ENCODE measurements at places on chromosomes 6 and 20. TPM values are rescaled to one million over a fixed set of nuclear protein-coding genes. Genes with fewer than 3 reads are reported as not detected.

DNA sequence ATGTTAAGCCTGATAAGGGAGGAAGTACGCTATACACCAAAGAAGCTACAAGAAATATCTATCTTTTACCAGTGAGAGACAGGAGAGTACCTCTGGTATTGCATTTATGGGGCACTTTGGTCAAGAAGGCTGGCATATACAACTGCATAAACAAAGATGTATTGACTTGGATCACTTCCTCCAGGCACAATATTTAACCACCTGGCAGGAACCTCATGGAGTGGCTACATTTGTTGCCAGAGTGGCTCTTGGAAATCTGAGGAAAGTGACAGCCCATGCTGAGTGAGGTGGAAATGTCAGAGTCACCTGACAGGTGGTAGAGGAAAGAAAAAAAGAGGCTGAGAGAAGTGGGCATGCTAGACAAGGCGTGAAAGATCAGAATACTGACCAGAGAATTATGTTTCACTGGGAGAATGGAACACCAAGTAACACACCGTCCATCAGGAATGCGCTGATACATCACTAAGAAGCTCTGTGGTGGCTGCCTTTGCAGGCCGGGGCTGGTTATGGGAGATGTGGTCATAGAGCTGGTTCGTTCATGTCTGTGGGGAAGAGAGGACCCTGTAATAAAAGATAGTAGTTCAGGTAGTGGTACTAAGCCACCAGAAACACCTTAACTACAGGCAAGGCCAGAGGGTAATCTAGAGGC, 61.4 kb upstream of the UFL1 start:
- H3K27ac ChIP-seq = no peak overlapping the region
- H3K4me1 ChIP-seq = no peaks in the 10 kb centered on the region
- DNase-seq = no peak
- no peaks in the 10 kb centered on the region for H3K36me3 ChIP-seq
- H3K27me3 ChIP-seq = peaks cover 2% of the 10 kb centered on the region

DNA sequence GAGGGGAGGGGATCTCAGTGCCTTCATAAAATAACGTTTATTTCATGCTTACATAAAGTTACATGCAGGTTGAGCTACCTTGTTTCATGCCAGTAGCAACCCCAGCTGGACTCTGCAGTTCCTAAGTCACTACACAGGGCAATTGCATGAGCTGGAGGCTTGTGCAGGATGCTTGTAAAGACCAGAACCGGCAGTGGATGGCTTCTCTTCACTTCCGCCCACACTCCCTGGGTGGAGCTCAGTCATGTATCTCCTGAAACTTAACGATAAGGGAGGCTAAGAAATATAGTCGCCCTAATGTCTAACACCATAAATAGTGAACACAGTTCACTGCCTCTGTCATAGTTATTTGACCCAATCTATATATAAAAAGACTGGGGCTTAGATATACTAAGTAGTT, 99.4 kb upstream of the RAB32 start:
- H3K27me3 ChIP-seq = no peaks in the 10 kb centered on the region
- H3K4me1 ChIP-seq = no peaks in the 10 kb centered on the region
- no peak overlapping the region for H3K4me3 ChIP-seq
- H3K27ac ChIP-seq = no peak overlapping the region
- no peak for DNase-seq

- H3K27me3 ChIP-seq = peaks cover 3% of the 10 kb centered on the region
- DNase-seq = no peak
- no peak overlapping the region for H3K27ac ChIP-seq
- peaks cover 27% of the 10 kb centered on the region for H3K4me1 ChIP-seq
- H3K36me3 ChIP-seq = peaks cover 6% of the 10 kb centered on the region
These were observed 65.7 kb downstream of the SULF2 start for GRCh38 chr20:47719625-47720024.

LY86 gene
- not detected for total RNA-seq

TEAD3 gene
- total RNA-seq = 6.3 TPM
